ENCODE measurements at places on chromosomes 6 and 20. TPM values are rescaled to one million over a fixed set of nuclear protein-coding genes. Genes with fewer than 3 reads are reported as not detected.

DNA sequence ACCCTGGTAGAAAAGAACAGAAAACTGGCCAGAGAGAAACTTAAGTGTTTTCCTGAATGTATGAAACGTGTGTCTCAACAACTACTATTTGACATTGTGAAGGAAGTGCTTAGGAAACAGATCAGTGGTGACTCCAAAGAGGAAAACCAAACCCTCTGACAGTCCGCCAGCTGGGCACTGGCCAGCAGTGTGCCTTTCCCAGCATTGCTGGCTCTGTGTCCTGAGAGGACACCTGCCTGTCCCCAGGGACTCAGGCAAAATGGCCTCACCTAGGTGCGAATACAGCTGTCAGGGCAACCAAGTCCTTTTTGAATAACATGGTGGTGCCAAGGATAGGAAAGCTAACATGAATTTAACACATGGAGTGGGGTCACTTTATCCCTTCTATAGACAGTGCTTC, 72.5 kb downstream of the NDUFAF5 start:
- no peak for DNase-seq

DNA sequence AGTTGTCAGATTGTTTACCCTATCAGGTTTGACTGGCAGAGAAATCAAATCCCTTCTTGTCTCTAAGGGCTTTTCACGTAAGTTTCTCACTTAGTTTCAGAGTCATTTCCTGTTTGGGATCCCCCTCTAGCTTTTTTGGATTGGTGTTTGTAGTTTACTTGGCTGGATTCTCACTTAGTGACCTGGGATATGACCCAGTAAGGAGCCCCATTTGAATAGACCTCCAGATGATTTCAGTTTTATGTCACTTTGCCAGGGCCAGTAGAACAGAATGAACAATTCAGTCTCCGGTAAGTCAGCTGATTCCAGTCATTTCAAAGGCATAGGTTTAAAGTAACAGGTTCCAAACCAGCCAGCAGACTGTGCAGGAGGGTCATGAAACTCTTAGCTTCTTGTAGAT, 8.2 kb downstream of the FAM135A start:
- no peak for DNase-seq

- DNase-seq: no peak
Observed at GRCh38 chr20:14820771-14821170, 483.4 kb upstream of the FLRT3 start.

- DNase-seq: peak; percentile 49
Observed at GRCh38 chr6:11854408-11855165, 76.0 kb upstream of the ADTRP start.

GRCh38 chr6:53664623-53665022, 933 bp downstream of the KLHL31 start:
- DNase-seq: no peak

The SLC35F1 gene
- total RNA-seq: 0.05 TPM

The POU5F1 gene
- not detected for total RNA-seq

The TSHZ2 gene
- total RNA-seq: not detected

The SAPCD1 gene
- total RNA-seq: 1.4 TPM

The SRSF12 gene
- total RNA-seq: 2.8 TPM
